GM20000 (cell line): ENCODE measurements at places on chromosomes 4 and X.
A peak's percentile ranks its signal among the peaks of the same experiment; 100 is the strongest.

GRCh38 chr4:93730251-93730650 lies 98.3 kb upstream of the ATOH1 start:
- no peak for DNase-seq

- no peak for DNase-seq
Observed at GRCh38 chr4:25477221-25477620, 100.2 kb downstream of the ANAPC4 start.

- no peak for DNase-seq
Observed at GRCh38 chr4:138209094-138209493, 33.1 kb downstream of the SLC7A11 start.

- no peak for DNase-seq
Observed at GRCh38 chr4:92270908-92271307, 32.9 kb upstream of the GRID2 start.

GRCh38 chr4:168677063-168677462 lies 180.2 kb downstream of the PALLD start:
- DNase-seq, result no peak

GRCh38 chr4:101000496-101000895 lies 346.8 kb downstream of the PPP3CA start:
- no peak for DNase-seq

- no peak for DNase-seq
Observed at GRCh38 chr4:67082746-67083145, 462.6 kb downstream of the CENPC start.

GRCh38 chrX:30577362-30577991 lies at the start of gene TASL:
Gene TASL, minus strand, starts transcription at chrX:30577766. Its CDS starts 17,411 bp downstream, at chrX:30560355.
- peak; percentile 46 for DNase-seq

- no peak for DNase-seq
Observed at GRCh38 chrX:53279296-53280237, 1.8 kb downstream of the IQSEC2 start.

- DNase-seq, result no peak
Observed at GRCh38 chrX:153596981-153597750, 1.8 kb downstream of the CCNQ start.
